Stimulated activated effector memory CD8-positive, alpha-beta T cell treated with anti-CD3 and anti-CD28 coated beads, Interleukin-12 subunit alpha, Interleukin-12 subunit beta, amount 100 ng/mL, for 72 hours (primary cell): ENCODE measurements at places on chromosomes 12 and 14.

GRCh38 chr14:71524320-71524982, 407.8 kb upstream of the RGS6 start:
- no peak for DNase-seq

DNA sequence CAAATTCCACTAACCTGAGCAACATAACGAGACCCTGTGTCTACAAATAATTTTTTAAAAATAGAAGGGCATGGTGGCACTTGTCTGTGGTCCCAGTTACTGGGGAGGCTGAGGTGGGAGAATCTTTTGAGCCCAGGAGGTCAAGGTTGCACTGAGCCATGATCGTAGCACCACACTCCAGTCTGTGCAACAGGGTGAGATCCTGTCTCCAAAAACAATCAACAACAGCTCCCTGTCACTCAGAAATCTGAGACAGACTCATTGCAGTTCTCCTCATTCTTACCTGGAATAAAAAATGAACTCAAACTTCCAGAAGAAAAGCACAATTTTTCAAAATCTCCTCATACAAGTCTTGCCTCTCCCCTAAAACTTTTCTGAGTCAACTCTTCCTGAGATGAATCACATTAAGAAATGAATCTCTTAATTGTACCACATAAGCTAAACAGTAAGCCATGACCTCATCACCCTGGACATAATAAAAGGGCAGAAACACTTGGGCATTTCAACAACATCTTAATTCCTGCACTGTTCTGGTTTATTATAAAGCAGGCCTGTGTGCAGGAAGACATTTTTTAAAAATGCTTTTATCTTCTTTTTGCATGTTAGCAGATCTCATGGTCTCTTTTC, 214.3 kb upstream of the CDKN3 start:
- no peak for DNase-seq

DNA sequence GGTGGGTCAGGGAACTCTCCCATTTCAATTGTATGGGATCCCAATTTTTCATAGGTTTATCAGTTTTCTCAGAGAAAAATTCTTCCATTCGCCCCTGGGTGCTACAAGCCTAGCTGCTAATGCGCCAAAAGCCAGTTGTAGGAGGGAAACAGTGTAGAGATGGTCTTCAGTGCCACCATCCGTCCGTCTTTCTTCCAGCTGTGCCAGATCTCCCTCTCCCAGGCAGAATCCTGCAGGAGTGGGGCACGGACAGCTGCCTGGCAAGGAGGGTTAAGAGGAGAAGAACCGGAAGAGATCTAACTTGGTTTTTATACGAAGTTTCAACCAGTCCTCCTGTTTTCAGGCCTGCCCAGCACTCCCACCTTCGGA, 38.9 kb upstream of the FUT8 start:
- DNase-seq: no peak

GRCh38 chr14:59811815-59812214, 58.8 kb downstream of the RTN1 start:
- no peak for DNase-seq

DNA sequence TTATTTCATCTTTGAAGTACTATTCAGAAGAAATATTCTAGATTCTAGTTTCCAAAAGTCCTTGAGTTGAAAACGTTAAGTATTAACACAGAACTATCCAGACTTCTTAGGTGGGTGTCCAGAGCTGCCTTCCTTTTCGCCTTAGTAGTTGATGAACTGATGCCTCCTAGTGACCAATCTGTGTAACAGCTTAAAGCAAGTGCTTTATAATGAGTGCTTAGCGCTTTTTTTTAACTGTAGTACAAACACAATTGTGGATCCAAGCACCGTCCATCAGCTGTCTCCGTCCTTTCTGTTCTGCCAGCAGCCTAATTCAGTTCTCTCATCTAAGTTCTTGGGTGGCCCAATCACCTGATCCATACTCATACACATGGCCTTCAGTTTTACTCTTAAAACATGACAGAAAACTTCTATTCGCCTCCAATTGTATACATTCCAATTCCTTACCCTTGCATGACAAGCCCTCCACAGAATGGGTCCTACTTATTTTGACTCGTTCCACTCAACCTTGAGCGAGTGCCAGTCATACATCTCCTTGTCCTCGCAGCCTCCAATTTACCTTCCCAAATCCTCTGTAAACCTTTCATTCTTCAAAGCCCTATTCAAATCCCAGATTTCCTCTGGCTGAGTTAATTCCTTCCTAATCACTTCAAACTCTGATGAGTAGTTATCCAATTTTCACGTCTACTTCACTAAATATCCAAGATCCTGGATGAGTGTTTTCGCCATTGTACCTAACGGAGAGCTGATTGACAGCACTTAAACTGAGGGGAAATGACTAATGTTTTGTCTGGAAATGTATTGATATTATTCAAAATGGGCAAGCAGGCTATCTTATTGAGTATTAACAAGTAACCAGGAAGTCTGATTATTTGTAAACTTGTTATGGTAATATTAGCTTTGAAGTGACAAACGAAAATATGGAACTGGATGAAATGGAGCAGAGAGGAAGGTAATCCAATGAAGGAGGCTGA, 5.8 kb upstream of the PHLDA1 start:
- no peak for DNase-seq

DNA sequence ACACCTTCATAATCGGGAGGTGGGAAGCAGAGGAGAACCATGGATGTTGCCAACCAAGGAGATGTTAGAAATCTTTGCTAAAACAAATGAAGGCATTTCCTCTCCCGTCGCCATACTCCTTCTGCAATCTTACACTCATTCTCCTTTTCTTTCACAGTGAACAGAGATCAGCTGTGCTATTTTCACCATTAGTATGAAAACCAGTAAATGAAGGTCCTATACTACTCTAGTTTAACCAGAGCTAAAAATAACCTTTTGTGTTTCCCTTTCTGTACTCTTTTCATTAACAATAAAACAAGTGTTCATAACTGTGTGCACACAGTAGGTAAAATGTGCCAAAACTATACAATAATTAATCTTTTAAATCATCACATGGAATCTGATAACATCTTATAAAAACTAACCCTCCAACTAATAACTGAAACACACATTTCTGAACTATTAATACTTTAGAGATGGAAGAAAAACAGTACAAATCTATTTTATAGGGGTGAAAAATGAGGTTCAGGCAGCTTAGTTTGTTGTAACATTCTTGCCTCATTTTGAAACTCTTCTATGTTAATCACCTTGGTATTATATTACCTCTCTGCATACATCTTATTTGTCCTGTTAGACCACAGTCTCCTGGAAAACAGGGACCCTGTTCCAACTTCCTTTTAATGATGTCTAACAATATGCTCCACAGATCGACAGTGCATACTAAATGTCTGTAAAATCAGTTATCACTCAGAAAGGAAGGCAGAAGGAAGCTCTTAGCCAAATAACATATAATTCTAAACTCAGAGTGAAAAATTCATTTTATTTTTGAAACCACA, 69.5 kb downstream of the SPPL3 start:
- DNase-seq: no peak

GRCh38 chr12:45363903-45364302, 148.0 kb downstream of the ANO6 start:
- DNase-seq: no peak

GRCh38 chr12:107544937-107545336, 140.7 kb upstream of the PWP1 start:
- no peak for DNase-seq

GRCh38 chr12:108679106-108679681, 45.5 kb upstream of the SELPLG start:
- DNase-seq: no peak
